Naive thymus-derived CD8-positive, alpha-beta T cell (primary cell): ENCODE measurements at places on chromosomes 6 and 20.
A peak's percentile ranks its signal among the peaks of the same experiment; 100 is the strongest.

GRCh38 chr6:117607511-117607910, 5.2 kb upstream of the GOPC start:
- no peak for DNase-seq

GRCh38 chr6:42393339-42393738, 58.4 kb downstream of the TRERF1 start:
- no peak for DNase-seq

- no peak for DNase-seq
Observed at GRCh38 chr6:44234101-44235025, 11.0 kb downstream of the SLC29A1 start.

GRCh38 chr6:169074526-169074925, 179.1 kb downstream of the THBS2 start:
- no peak for DNase-seq

GRCh38 chr6:22227824-22228610, 68.8 kb downstream of the PRL start:
- DNase-seq: no peak

DNA sequence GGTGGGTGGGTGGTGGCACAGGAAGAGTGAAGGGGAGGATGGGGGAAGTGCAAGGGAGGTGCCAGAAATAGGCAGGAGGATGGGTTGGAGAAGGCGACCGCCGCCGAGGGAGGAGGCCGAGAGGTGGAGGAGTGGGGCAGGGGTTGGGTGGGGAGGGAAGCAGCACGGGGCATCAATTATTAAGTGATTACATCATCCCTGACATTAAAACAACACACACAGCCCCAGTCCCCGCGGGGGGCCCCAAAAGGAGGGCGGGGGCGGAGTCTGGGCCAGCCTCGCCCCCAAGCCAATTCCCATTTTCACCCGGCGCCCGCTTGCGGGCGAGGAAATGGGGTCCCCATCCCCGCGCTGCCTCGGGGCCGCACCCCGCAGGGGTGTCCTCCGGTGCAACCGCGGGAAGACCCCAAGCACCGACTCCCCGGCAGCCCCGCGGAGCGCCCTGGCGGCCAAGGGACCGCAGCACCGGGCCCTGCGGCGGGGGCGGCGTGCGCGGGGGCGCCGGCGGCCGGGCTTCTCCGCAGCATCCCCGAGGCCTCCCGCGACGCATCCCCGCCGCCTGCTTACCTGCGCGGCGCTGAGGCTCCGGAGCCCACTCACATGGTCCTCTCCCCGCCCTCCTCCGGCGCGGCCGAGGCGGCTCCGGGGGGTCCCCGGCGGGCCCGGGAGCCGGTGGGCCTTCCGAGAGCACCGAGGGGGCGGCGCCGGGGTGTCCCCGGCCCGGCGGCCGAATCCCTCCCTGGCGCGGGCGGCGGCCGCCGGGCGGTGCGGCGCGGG, 663 bp downstream of the FYN start:
- peak; percentile 64 for DNase-seq

DNA sequence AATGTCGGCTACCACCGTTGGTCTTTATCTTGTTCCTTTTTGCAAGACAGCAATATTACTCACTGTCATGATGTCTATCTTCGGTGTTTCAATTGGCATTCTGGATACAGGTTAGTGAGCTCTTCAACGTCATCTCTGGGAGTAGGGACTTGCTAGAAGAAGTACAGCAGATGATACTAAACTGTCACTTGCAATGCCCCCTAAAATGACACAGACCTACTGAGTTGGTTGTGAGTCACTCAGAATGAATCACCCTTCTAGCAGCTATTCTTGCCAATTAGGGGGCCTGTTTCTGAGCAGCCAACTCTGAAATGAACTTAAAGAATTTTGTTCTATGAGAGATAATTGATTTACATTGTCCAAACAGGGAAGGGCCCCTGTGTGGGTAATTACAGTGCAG, 176.5 kb downstream of the SLC16A10 start:
- DNase-seq: no peak

GRCh38 chr20:258963-259362, 1.4 kb downstream of the DEFB132 start:
- DNase-seq: no peak

GRCh38 chr6:129920103-129920798, 59.1 kb upstream of the TMEM244 start:
- DNase-seq: no peak

- DNase-seq: no peak
Observed at GRCh38 chr6:134634966-134635365, 314.9 kb downstream of the ALDH8A1 start.
